Bone marrow (tissue), 2 donors: ENCODE measurements at places on chromosomes 4 and X.

GRCh38 chr4:136691607-136692006 is 840.7 kb downstream of the PCDH18 start:
- DNase-seq: no peak

DNA sequence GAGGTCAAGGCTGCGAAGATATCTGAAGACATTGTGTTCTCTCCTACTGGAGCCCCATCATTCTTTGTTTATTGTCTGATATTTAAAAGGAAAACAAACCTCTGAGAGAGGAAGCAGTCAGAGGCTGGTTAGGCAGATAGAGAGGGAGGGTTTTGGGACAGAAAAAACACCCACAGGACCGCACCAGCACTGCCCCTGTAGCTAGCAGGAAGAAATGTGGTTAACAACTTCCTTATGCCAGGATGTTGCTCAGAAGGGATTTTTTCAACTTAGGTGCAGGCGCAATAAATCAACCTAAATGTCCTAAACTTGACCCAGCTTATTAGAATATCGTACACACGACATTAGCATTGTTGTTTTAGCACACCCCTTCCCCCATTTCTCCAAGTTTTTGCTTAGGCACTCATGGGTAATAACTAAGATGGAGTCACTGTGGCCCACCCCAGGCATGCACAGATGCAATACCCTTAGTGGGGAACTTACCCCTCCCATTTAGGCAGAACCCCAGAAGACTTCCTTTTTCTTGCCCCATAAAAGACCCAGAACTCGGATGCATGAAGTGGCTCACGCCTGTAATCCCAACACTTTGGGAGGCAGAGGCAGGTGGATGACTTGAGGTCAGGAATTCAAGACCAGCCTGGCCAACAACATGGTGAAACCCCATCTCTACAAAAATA is 2.8 kb upstream of the ZNF718 start:
- no peak for DNase-seq

- DNase-seq: no peak
Measured at GRCh38 chr4:76800902-76801301, 97.0 kb downstream of the SOWAHB start.

GRCh38 chr4:136818811-136819330 is 713.4 kb downstream of the PCDH18 start:
- no peak for DNase-seq

DNA sequence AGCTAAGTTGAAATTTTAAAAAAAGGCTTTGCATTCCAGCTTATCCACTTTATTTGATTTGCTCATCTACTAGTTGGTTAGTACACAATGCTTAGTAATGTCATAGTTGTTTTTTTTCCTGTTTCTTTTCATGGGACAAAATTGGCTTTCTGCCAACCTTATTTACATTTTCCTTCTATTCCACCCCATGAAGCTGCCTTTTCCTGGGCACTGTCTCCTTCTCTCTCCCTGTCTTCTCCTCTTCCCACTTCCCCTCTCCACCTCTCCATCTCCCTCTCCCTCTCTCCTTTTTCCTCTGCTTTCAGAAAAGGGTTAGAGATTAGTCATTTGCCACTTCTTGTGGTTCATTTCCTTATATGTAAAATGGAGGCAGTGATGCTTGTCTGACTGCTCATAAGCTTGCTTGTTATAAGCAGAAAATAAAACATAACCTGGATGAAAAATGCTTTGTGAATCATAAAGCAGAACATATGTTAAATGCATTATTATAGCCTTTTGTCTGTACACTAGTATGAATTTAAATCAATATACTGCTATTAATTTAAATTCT is 181.9 kb downstream of the CEP135 start:
- DNase-seq: no peak

DNA sequence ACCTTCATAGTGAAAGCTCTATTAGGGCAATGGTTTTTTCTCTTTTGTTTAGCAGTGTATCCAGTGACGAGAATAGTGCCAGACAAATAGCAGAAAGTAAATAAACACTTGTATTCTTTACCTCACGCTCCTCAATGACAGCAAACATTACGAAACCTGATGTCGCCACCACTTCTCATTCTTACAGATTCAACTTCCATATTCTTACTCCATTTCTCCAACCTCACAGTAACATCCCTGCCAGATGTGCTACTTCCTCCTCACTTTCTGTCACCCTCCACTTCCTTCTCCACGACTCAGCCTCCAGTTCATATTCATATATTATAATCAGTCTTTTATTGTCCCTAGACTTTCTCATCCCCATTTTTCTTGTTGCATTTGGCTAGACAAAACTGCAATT is 1956.2 kb upstream of the AGA start:
- no peak for DNase-seq
